ENCODE measurements at places on chromosomes 4 and X.

DNA sequence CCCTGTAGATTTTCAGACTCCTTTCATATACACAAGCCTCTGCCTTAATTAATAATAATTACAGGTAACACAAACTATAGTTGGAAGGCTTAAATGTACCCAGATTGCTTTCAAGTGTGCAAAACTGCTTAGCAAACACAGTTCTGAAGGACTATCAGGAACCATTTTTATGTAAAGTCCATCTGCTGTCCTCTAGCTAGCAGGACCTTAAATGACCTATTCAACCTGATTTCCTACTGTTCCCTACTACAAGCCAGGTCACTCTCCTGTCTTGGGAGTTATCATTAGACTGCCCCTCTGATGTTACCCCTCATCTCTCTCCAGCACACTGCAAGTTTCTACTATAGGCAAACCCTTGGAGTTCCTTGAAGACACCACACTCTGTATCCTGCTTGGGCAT is 157.3 kb downstream of the GBA3 start:
- no peak for DNase-seq

GRCh38 chr4:106687026-106687425 is 318.4 kb upstream of the GIMD1 start:
- DNase-seq, result no peak

DNA sequence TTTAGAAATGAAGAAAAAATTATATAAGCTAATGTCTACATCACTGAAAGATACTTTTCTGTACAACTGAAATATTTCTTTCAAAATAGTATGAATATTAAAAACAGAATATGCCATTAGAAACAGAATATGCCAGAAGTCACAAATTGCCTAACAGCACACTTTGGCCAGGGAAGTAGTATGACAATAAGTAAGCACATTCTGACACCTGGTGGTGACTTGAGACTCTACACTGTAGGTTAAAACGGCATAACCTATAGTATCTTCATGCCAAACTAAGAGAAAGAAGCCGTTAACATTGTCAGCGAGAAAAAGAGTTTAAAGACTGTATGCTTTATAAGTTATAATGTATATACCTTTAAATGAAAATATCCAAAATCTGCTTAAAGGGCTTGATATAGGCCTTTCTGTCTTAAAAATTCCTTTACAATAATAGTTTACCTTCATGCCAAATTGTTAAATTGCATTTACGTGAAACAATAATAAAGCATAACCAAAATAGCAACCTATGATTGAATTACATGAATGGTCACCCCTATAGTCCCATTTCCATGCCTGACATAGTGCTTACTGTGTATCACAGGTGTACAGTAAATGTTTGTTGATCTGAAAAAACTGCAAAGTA is 32.8 kb downstream of the FAM13A start:
- peak; percentile 11 for DNase-seq

GRCh38 chrX:49884290-49884862 is 5.1 kb downstream of the USP27X start:
- DNase-seq, result peak; percentile 52

- DNase-seq, result no peak
Observed at GRCh38 chr4:26583538-26583864, 383 bp upstream of the TBC1D19 start.

Data from activated naive CD8-positive, alpha-beta T cell treated with anti-CD3 and anti-CD28 coated beads for 36 hours (primary cell).